IPS DF 6.9 (cell line): ENCODE measurements at places on chromosomes 1 and 21.

- no peak for DNase-seq
Measured at GRCh38 chr1:82197606-82198005, 396.9 kb downstream of the ADGRL2 start.

- no peak for DNase-seq
Measured at GRCh38 chr21:33734291-33734690, 92.0 kb downstream of the ITSN1 start.

DNA sequence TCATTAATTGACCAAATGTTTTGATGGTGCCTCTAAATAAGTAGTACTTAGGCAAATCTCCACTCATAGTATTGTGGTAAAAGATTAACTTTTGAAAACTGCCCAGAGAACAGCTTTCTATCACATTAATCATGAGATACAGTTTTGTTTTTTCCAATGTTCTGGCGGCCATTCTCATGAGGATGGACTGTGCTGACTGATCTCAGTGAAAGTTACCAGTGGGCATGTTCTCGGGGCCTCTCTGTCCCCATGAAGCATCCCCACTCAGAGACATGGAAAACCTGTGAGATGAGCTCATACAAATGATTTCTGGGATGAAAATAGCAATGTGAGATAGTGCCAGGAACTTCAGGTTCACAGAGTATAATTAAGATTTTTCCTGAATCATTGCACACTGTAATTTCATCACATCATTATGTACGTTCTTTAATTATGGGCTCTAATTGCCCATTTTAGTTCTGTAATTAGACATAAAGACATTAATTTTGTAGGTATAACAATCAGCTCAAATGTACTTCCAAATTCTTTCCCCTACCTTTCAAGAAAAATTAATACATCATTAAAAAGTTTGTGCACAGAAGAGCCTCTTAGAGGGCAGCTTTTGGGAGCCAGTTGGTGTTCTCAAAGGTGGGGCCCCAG is 40.5 kb downstream of the DDR2 start:
- no peak for DNase-seq

DNA sequence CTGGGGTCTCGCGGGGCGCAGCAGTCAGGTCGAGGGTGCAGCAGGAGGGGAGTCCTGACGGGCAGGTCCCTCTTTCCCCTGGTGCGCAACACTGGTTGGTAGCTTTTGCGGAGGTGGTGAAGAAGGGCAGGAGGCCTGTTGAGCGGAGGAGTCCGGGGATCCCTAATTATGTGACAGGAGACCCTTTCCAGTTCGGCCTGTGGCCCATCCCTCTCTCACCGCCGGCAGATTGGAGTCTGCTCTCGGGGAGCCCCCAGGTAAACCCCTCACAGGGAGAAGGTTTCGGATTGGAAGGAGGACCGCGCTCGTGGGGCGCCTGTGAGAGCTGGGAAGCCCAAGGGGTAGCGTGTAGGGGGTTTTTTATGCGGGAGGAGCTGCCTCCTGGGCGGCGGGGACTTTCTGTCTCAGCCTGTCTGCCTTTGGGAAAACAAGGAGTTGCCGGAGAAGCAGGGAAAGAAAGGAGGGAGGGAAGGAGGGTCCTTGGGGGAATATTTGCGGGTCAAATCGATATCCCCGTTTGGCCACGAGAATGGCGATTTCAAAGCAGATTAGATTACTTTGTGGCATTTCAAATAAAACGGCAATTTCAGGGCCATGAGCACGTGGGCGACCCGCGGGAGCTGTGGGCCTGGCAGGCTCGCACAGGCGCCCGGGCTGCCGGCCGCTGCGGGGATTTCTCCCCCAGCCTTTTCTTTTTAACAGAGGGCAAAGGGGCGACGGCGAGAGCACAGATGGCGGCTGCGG is 9.5 kb downstream of the SIM2 start:
- DNase-seq, result no peak

- DNase-seq, result no peak
Measured at GRCh38 chr1:203045821-203046594, 19.7 kb downstream of the PPFIA4 start.

GRCh38 chr1:200242110-200243041 is 167.5 kb downstream of the ZNF281 start:
- DNase-seq, result no peak

- no peak for DNase-seq
Measured at GRCh38 chr21:38957575-38958322, 152.0 kb downstream of the ETS2 start.

DNA sequence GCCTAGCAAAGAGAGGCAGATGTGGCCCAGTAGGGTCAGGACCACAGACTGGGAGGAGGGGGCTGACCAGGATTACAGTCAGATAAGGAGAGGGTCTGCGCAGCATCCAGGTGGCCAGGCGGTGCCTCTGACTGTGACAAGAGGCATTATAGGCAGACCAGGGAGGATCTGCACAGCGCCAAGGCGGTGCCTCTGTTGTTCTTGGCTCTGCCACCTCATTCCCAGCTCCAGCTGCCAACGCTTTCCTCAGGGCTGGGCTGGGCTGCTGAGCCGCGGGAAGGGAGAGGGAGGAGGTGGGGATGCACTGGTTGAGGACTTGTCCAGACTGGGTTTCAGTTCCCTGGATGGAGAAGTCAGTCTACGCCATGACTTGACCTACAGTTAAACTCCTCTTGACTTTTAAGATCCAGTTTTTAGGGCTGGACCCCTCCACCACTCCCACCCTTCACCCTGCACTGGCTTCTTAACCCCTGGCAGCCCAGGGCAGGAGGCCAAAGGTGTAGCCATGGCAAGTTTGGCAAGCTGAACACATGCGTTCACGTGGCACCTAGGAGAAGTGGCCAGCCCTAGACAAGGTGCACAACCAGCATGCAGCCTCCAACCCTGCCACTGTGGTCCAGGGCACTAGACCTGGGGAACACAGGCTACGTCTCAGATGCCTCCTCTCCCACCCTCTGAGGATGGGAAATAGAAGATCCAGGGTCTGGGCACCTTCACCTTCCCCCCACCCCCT is 4.5 kb upstream of the CRABP2 start:
- DNase-seq, result no peak

GRCh38 chr1:244768804-244769203 is 66.7 kb upstream of the COX20 start:
- no peak for DNase-seq
